ENCODE measurements at places on chromosomes 12 and 14. TPM values are rescaled to one million over a fixed set of nuclear protein-coding genes. Genes with fewer than 3 reads are reported as not detected.

DNA sequence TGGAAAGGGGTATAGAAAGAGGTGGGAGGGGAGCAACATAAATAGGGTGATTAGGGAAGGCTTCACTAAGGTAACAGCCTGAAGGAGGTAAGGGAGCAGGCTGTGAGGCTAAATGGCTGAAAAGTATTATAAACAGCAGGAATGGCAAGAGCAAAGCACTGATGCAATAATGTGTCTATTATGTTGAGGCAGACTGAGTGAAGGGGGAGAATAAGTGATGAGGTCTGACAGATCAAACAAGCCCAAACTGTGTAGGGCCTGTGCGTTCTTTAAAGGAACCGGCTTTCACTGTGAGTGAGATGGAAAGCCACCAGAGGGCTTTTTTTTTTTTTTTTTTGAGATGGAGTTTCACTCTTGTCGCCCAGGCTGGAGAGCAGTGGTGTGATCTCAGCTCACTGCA is 6.7 kb upstream of the VCPKMT start:
- DNase-seq: no peak

- DNase-seq: peak; percentile 34
Observed at GRCh38 chr14:21098076-21098891, at the start of gene ZNF219. TSS of gene ZNF219 (minus strand) at chr14:21098655. CDS start at chr14:21093591, 5,064 bp downstream.

DNA sequence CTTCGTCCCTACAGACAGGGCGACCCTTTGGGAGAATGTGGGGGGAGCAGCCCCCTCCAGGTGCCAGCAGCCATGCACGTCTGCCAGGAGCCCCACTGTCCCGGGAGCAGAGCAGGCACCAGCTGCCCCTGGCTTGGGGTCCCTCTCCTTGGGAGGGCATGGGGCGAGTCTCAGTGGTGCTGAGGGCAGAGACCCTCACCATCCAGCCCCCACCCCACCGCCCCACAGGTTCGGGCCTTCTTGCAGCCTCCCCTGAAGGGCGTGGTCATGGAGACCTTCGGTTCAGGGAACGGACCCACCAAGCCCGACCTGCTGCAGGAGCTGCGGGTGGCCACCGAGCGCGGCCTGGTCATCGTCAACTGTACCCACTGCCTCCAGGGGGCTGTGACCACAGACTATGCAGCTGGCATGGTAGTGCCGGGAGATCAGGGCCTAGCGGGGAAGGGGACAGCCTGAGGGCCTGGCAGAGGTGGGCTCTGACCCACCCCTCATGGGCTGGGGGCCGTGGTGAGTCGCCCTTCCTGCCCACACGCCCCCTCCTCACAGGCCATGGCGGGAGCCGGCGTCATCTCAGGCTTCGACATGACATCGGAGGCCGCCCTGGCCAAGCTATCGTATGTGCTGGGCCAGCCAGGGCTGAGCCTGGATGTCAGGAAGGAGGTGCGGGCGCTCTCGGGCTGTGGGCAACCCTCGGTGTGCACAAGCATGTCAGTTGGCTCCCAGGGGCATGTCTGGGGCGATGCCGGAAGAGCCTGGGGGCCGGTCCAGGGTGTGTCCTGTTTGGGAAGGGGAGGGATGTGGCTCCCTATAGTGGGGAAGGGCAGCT is 18.8 kb downstream of the ASPG start:
- no peak for DNase-seq

DNA sequence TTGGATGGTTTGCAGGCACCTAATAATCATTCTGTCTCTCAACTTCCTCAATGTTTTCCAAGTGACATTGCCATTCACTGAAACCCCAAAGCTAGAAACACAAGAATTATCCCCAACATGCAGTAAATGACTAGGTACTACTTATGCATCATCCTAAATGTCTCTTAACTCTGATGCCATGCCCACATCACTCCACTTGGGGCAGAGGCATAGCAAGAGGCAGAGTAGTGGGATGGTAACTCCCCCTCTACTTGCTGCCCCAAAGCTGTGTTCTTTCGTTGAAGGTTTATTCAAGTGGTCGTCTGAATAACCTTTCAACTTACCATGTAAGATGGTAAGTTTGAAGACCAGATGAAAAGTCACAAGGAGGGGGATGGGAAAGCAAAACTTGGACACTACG is 77.9 kb upstream of the SOX5 start:
- DNase-seq: no peak

- no peak for DNase-seq
Observed at GRCh38 chr14:68306265-68306933, 486.5 kb downstream of the ZFP36L1 start.

- peak; percentile 28 for DNase-seq
Observed at GRCh38 chr12:89791286-89791685, 82.6 kb upstream of the ATP2B1 start.

DNA sequence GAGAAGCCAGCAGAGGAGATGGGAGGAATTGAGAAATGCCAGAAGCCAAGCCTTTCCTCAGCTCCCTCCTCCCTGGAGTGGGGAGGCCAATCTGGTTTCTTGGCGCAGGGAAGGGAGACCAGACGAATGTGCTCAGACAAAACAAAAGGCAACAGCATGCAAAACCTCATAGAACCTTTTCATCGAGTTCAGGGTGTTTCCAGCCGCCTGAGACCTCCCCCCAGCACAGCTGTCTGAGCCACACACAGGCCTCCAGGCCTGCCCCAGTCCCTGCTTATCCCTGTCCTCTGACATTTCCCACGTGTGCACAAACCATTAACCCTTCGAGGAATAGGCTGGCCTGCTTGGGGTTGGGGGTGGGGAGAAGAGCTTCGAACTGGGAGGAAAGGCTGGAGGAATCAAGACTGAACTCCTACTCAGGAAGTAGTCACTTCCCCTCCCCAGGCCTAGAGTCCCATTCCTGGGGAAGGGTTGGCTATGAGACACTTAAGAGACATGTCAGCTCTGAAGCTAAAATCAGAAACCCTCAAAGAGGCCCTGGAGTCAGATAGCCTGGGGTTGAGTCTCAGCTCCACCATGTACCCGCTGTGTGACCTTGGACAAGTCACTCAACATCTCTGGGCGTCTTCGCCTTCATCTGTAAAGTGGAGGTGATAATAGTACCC is 10.7 kb downstream of the TBX3 start:
- DNase-seq: peak; percentile 46

DNA sequence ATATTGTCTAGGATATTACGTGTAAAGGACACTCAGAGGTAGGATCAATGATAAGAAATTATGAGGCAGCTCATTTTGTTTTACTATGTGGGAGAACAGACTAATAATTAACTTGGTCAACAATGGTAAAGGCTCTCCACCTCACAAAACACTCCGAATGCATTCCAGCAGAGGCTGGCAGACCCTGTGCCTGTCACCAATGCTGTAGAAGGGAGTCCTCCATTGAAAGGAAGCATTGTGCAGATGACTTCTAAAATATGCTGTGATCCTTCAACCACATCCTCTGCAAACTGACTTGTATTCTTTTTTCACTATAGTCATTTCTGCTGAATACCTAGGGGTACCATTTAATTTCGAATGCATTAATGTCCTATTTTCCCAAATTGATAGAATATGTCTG is 119.6 kb upstream of the EEA1 start:
- DNase-seq: peak; percentile 46

DNA sequence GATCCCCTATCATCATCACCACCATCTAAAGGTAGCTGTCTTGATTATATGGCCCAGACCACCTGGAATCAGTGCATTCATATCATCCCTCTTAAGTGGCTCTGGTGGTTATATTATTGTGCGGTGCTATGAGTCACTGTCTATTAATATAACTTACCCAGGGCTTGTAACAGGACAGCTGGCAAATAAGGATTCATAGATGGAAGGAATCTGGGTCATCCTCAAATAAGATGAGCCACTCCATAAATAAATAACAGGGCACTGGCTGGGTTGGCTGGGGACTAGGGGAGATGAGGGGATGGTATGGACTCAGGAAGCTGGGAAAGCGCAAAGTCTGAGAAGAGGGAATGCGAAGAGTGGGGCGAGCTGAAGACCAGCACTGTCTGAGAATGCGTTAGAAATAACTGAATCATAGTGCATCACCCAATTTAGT is 216.1 kb downstream of the NUAK1 start:
- DNase-seq: no peak

GRCh38 chr12:119681111-119681510 is 13.2 kb downstream of the PRKAB1 start:
- peak; percentile 92 for DNase-seq

DNA sequence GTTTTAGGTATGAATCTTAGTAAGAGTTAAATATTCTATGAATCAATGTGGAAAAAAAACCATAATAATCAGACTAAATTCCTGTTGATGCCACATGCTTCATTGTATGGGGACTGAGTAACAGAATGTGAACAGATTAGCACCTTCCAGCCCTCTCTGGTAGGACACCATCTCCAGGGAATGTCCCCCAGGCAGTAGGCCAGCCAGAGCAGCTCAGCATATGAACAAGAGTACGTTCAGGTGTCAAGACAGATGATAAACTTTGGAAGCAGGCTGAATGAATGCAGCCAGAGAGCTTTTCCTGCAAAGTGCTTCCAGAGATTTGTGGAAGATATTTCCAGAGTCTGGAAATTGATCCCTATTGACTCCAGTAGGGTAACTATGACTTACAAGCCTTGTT is 204.4 kb downstream of the RPS29 start:
- no peak for DNase-seq

- no peak for DNase-seq
Observed at GRCh38 chr14:63735720-63736119, 7.9 kb upstream of the SGPP1 start.

DNA sequence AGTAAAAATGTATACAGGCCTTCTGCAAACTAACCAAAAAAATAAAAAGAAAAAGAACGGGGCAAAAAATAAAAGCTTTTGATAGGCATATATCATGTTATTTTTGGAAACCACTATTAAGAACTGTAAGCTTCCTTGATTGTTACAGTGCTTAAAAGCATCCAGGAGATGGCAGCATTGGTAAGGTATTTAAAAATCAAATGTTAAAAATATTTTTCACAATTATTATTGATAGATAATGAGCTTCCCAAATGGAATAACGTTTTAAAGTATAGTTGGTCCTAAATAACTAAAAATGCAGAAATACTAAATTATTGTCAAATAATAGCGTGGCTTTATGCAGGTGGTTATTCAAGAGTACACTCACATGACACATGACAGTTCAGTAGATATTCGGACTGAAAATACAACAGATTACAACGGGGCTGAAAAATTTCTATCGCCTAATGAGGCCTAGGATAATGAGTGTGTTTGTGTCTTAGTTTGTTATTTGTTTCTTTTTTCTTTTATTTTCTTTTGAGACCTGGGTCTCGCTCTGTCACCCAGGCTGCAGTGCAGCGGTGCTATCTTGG is 127.2 kb upstream of the ATF7IP start:
- no peak for DNase-seq

- no peak for DNase-seq
Observed at GRCh38 chr14:57686304-57686703, 179.6 kb downstream of the SLC35F4 start.

DNA sequence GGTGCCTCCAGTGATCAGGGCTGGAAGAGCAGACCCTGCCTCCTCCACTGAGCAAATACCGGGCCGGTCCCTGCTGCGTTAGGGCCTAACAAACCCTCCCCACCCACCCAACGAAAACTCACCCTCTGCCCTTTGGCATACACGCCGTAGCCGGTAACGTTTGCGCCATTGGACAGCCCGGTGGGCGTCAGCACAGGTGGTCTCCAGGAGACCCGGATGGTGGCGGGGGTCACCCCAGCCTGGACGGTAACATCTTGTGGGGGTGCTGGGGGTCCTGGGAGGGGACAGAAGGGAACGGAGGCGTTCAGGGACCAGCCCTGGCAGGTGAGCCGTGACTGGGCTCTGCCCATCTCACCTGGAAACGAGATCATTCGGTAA is 100.5 kb downstream of the PIWIL1 start:
- no peak for DNase-seq

- no peak for DNase-seq
Observed at GRCh38 chr12:20375560-20375959, 7.2 kb downstream of the PDE3A start.

DNA sequence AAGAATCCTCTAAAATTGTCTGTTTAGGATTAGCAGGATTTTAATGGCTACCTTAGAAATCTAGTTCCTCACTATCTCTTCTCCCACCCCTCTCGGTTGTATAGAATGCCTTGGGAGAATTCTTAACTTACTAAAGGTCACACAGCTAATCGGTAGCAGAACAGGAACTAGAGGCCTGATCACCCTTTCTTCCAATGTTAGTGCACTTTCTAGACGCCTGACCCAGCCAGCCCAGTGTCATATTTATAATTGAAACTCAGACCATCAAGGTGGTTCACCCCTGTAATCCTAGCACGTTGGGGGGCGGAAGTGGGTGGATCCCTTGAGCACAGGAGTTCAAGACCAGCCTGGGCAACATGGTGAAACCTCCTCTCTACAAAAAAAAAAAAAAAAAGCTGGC is 1.7 kb downstream of the TIGAR start:
- no peak for DNase-seq

DNA sequence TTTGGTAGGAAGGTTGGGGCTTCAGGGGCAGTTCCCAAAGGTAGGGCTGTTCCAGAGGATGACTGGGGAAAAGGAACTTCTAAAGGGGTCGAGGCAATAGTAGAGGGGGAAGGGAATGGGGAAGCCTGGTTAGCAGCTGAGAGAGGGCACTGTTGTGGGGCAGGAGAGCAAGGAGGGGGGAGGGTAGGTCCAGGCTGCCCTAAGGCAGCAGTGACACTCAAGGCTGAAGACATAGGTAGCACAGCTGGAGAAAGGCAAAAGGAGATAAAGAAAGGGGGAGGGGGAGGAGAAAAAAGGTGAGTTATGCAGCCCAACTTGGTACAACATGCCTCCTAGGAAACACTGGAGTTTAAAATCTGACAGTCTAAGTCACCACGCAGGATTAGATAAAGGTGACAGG is 3.9 kb downstream of the NACA start:
- DNase-seq: no peak

- no peak for DNase-seq
Observed at GRCh38 chr14:73662487-73662943, 17.7 kb downstream of the DNAL1 start.

- no peak for DNase-seq
Observed at GRCh38 chr14:96084796-96085195, 45.6 kb downstream of the C14orf132 start.

DNA sequence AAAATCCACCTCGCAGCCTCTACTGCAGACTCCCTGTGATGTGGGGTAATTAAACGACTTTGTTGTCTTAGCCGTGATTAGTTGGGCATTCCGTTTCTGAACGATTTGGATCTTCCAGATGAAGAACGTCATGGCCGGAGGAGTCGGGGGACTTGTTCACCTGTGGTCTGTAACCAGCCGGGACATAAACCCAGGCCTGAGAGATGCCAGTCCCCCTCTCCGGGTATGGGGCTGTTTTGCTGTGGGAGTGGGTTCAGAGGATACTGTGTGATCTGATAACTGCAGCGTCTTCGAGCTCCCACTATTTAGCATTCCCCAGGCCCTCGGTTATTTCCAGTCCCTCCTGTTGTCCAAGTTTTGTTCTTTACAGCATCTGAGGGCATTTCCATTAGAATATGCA is 96.1 kb downstream of the PIWIL1 start:
- no peak for DNase-seq

- DNase-seq: no peak
Observed at GRCh38 chr12:2277492-2278155, 224.8 kb downstream of the CACNA1C start.

The JPH4 gene
- polyA plus RNA-seq: 6.6 TPM

The C14orf132 gene
- polyA plus RNA-seq: 20.0 TPM

The ANO6 gene
- polyA plus RNA-seq: 65.8 TPM

The TOMM20L gene
- polyA plus RNA-seq: 0.24 TPM

The PLBD2 gene
- polyA plus RNA-seq: 21.2 TPM

The OR4K2 gene
- polyA plus RNA-seq: not detected

The ZDHHC22 gene
- 1.6 TPM for polyA plus RNA-seq

The TBX3 gene
- polyA plus RNA-seq: 71.7 TPM

The PABPN1 gene
- 199 TPM for polyA plus RNA-seq

The AQP2 gene
- 0.01 TPM for polyA plus RNA-seq

The C1QL4 gene
- 0.01 TPM for polyA plus RNA-seq

The CDCA3 gene
- polyA plus RNA-seq: 29.1 TPM

The CNOT2 gene
- polyA plus RNA-seq: 80.2 TPM

The INHBC gene
- 0.40 TPM for polyA plus RNA-seq

The FOXA1 gene
- polyA plus RNA-seq: 36.0 TPM

The PLEKHG7 gene
- polyA plus RNA-seq: 0.54 TPM

Data from large intestine (tissue), 12 donors.